Activated CD4-positive, CD25-positive, alpha-beta regulatory T cell treated with anti-CD3 and anti-CD28 coated beads, Interleukin-2, amount 50 U/mL, for 24 hours (primary cell): ENCODE measurements at places on chromosomes 3 and 15.

- no peak for ATAC-seq
Observed at GRCh38 chr15:77643764-77644163, 11.1 kb upstream of the LINGO1 start.

DNA sequence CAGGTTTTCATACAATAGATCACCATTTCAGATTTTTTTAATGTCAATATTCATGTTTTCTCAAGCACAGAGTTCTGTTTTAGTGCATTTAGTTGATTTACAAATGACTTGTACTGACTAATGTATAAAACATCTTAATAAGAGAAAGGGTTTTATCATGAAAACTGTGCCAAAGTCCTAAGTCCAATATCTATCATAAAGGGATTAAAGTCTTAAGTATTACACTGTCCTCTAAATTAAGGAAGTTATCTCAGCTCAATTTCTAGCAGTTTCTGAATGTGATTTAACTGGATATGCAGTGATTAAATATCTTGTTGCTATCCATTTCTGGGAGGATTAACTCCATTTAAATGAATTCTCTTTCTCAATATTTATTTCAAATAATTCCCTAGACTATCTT, 381.1 kb upstream of the CNTN4 start:
- ATAC-seq: no peak

DNA sequence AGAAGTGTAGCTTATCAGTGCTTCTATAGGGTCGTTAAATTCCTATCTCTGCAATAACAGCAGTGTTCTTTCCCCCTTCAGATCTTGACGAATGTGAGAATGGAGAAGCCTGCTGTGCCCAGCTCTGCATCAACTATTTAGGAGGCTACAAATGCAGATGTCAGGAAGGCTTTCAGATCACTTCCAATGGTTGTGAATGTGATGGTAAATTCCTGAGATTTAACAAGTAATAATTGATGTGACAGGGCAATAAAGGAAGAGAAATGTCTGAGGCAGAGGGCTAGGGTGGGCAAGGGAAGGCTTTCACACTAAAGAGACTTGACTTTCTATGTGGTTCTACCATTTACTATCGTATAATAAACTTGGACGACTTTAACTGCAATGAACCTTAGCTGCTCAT, 711.7 kb upstream of the GOLIM4 start:
- ATAC-seq: no peak

DNA sequence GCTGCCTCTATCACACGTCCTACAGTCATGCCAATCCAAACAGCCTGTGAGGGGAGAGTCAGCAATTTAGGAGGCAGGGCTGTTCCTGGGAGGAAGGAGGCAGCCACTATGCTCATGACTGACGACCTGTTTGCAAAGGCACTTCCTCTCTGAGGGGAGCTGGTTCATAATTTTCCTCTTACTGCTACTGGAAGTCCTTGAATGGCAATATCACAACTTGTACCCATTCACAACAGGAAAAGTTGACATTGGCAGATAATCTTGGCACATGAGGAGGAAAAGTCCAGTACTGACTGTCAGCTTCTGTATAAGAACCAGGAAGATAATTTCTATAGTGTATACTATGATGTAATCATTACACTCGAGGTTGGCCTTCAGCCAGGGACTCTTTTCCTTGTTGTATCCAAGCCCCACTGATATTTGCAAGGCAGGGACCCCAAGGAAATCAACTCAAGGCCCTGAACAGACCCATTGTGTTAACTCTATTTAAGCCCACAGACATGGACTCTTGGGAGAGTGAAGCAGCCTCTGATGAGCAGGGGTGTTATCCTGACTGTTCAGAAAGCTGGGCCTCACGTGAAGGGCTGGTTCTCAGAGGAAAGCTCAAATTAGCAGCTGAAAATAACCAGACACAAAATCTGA, 267.3 kb upstream of the ADAMTS9 start:
- no peak for ATAC-seq

GRCh38 chr3:31534065-31534425, 1.3 kb downstream of the STT3B start:
- ATAC-seq: no peak

DNA sequence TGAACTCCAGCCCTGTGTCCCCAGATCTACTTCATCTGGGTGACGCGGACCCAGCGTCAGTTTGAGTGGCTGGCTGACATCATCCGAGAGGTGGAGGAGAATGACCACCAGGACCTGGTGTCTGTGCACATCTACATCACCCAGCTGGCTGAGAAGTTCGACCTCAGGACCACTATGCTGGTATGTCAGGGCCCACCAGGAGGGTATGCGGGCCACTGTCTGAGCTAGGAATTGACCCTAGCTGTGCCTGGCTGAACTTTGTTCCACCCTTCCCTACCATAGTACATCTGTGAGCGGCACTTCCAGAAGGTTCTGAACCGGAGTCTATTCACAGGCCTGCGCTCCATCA, 24.3 kb downstream of the SHF start:
- ATAC-seq: no peak

DNA sequence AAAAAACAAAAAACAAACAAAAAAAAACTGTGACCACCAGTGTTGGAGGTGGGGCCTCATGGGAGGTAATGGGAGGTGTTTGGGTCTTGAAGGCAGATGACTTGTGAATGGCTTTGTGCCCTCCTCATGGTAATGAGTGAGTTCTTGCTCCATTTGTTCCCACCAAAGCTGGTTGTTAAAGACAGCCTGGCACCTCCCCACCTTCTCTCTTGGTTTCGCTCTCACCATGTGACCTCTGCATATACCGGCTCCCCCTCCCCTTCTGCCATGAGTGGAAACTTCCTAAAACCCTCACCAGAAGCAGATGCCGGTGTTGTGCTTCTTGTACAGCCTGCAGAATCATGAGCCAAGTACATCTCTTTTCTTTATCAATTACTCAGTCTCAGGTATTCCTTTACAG, 61.5 kb upstream of the ATP11B start:
- no peak for ATAC-seq

DNA sequence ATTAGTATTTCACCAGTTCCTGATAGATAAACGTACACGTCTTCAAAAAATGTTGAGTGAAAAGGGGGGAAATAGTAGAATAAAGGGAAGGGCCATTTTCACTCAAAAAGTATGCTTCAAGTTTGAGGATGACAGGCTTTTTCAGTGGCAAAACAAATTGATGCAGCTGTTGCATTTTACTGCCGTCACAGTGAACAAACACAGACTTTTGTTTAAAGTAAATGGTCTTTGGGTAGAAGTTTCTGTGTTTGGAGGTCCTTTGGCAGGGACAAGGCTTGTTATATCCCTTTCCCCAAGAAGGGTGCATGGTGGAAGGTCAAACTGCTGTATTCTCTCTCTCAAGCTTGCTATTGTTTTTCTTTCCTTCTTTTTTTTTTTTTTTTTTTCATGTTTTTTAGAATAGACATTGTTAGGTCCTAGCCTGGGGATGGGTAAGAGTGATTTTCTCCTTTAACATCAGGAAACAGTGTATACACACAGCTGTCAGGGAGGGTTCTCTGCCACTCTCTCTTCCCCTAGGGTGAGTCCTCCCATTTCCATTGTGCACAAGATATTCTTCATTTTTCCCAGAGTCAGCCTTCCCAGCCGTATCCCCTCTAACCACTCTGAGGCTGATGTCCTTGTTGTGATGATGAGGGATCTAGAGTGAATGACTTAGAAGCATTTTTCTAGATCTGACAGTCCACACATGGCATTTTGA, 6.6 kb upstream of the SUCNR1 start:
- no peak for ATAC-seq

- ATAC-seq: no peak
Observed at GRCh38 chr3:37477275-37477674, 302.9 kb upstream of the LRRFIP2 start.

- ATAC-seq: no peak
Observed at GRCh38 chr3:128145279-128145678, 8.0 kb upstream of the EEFSEC start.

DNA sequence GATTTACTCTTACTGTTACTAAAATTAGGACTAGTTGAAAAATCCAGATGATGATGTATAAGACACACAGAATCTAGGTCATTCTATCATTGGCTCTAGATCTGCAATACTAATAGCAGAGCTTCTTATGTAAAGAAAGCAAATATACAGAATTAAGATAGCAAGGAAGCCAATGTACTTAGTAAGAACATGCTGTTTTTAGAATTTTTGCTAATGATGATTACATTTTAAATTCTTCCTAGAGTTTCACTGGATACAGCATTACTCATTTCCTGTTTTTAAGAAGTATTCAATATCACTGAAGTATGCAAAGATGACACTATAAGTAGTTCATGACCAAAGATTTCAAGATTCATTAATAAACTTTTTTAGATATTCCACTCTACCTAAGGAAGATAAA, 60.7 kb downstream of the CFAP20DC start:
- no peak for ATAC-seq

GRCh38 chr3:111605018-111605417, 9.9 kb upstream of the ZBED2 start:
- ATAC-seq: peak; percentile 38

DNA sequence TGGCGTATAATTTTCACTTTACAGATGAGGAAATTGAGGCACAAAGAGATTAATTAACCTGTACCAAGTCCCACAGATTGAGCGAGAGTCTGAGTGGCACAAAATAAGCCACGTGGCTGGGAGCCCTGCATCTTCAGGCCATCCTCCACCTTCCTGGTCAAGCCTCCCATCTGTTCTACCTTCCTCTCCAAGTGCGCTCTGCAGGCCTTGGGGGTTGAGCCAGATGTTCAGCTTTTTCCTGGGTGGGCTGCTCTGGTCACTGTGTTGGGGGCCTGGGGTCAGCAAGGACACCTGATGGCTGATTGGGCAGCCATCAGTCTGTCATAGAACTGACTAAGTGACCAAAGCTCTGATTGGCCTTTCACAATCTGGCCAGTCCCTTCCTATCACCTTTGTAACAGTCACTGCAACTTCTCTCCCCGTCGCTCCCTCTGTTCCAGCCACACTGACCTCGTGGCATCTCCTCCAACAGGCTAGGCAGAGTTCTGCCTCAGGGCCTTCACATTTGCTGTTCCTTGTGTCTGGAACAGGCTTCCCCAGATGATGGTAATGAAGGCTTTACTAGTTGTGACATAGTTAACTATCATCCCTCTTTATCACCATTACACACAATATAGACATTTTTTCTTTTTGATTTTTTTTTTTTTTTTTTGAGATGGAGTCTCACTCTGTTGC, 46.8 kb downstream of the SCN5A start:
- ATAC-seq: no peak

GRCh38 chr3:182046166-182046764, 334.5 kb downstream of the SOX2 start:
- ATAC-seq: no peak

- ATAC-seq: no peak
Observed at GRCh38 chr3:194135516-194135805, 487 bp upstream of the HES1 start.

DNA sequence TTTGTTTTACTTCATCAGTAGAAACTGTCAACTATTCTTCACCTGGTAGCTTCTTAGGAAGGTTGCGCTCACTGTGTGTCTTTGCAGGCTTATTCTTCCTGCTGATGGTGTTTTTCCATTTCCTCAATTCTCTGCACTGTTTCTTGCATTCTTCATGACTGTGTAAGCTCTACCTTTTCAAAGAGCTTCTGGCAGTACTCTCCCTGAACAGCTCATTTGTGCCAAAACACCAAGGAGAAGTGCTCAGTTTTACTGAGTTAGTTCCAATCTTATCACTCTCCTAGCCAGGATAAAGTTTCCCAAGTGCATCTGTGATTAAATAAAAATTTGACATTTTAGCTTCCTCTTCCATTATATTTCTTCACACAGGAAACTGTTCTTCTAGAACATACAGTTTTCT, 339.8 kb downstream of the EPHA3 start:
- ATAC-seq: no peak

DNA sequence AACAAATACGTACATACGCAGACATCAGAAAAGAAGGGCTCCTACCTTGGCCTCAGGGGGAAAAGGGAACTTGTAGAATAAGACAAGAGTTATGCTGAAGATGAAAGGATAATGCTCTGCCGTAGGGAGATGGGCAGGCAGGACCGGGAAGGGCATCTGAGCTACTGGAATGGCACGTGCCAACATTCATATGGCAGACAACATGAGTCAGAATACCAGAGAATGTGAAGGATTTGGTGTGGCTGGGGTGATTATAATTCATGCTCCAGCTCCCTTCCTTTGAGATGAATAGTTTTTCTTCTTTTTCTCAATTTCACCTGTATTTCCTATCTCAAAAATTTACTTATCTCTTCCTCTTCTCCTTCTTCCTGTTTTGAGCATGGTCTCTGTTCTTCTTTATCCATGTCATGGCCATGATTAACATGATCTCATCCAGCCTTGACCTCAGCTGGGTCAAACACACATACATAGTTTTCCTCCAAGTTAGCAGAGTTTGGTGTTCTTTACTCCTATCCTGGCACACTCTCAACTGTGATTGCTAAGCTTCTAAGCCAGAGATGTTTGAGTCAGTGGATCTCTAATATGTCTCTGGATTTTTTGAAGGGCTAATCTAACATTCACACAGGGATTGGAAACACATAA, 507.0 kb downstream of the FOXP1 start:
- no peak for ATAC-seq

DNA sequence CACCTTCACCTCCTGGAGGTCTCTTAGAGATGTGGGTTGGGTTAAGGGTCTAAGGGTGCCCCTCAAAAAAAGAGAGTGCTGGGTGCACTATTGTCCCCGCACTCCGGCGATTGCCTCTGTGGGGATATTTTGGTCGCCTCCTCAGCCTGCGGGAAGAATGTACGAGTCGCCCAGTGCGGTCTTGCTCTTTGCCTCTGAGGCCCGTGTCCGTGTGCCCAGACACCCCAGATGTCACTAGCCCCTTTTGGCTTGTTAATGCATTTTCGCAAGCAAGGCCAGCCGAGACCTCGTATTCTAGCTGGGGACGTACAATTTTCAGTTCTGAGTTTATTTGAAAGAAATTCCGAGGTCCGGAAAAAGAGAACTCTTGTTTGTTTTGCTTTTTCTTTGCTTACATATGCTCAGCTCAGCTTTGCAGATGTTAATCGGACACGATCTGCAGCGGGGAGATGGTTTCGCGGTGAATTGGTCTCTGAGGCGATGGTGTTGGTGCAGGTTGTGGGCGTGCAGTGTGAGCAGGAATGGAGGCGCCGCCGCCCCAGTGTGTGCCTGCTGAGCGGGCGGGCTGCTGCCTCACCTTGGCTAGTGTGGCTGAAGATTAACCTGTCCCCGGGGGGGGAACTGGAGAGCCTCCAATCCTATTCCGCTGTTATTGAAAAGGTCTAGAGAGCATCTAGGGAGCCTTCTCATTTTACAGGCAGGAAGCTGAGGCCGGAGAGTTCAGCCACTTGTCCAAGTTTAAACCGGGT, 1.4 kb downstream of the ST6GAL1 start:
- peak; percentile 66 for ATAC-seq

GRCh38 chr15:89112341-89112971, 24.2 kb downstream of the ABHD2 start:
- ATAC-seq: peak; percentile 49

DNA sequence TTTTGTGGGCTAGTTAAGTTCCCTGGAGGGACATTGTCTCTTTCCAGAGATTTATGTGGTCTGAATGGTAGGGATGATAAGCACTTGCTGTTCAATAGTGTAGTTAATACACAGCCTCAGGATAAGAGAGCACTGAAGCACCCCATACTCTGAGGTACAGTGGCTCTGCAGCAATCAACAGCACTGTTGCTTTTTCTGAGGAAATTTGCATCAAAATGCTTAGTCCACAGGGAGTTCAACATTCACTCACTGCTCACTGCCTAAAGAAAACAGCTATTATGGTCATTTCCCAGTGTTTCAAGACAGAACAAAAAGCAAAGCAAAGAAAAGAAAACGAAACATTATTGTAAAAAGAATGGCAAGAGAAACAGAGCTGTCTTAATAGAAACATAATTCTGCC, 441.9 kb downstream of the PLOD2 start:
- ATAC-seq: no peak

- no peak for ATAC-seq
Observed at GRCh38 chr15:32852771-32853170, 135.0 kb downstream of the GREM1 start.

GRCh38 chr15:42286445-42287029, 13.3 kb upstream of the TMEM87A start:
- ATAC-seq: no peak
